ENCODE measurements at places on chromosomes 4 and X. TPM values are rescaled to one million over a fixed set of nuclear protein-coding genes. Genes with fewer than 3 reads are reported as not detected.

CYBB gene
- total RNA-seq = 0.23 TPM

MTM1 gene
- 24.0 TPM for total RNA-seq

GRCh38 chr4:1684506-1685234 is 557 bp upstream of the FAM53A start:
- H3K4me1 ChIP-seq = peaks cover 15% of the 10 kb centered on the region
- no peak for DNase-seq
- H3K27me3 ChIP-seq = no peaks in the 10 kb centered on the region
- peak overlapping the region; percentile 65 for H3K27ac ChIP-seq
- H3K4me3 ChIP-seq = peak overlapping the region; percentile 50

DNA sequence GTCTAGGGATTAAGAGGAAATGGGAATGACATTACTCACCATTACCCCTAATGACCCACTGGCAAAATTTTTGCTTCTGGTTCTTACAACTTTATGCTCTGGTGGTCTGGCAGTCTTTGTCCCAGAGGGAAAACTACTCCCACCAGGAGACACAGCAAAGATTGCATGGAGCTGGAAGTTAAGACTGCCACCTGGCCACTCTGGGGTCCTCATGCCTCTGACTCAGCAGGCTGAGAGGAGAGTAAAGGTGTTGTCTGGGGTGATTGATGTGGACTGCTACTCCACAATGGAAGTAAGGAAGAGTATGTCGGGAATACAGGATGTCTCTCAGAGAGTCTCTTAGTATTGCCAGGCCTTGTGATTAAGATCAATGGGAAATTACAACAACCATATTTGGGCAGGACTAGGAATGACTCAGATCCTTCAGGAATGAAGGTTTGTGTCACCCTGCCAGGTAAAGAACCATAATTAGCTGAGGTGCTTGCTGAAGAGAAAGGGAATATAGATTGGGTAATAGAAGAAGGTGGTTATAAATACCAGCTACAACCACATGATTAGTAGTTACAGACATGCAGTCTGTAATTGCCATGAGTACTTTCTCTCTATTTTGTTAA is 215.5 kb downstream of the GPAT3 start:
- H3K36me3 ChIP-seq = no peaks in the 10 kb centered on the region
- no peak overlapping the region for H3K4me3 ChIP-seq
- no peak for DNase-seq
- H3K4me1 ChIP-seq = no peaks in the 10 kb centered on the region
- H3K27me3 ChIP-seq = no peaks in the 10 kb centered on the region

- DNase-seq = no peak
- H3K36me3 ChIP-seq = no peaks in the 10 kb centered on the region
- no peaks in the 10 kb centered on the region for H3K27me3 ChIP-seq
- H3K4me3 ChIP-seq = no peak overlapping the region
- H3K4me1 ChIP-seq = no peaks in the 10 kb centered on the region
Observed at GRCh38 chr4:22680065-22680642, 12.6 kb upstream of the GBA3 start.

Measured in Panc1 (cell line).